Glomerular endothelial cell (primary cell): ENCODE measurements at places on chromosomes 1 and 21. TPM values are rescaled to one million over a fixed set of nuclear protein-coding genes. Genes with fewer than 3 reads are reported as not detected.

Gene FCRL6
- total RNA-seq, result not detected in 2 replicates

GRCh38 chr1:245645894-245646293 lies 491.1 kb downstream of the KIF26B start:
- DNase-seq, result no peak

GRCh38 chr1:23638786-23639241 lies 52.8 kb upstream of the RPL11 start:
- DNase-seq, result no peak

Gene PGBD5
- total RNA-seq, result 0.10 and 0.12 TPM in 2 replicates

- DNase-seq, result no peak
Measured at GRCh38 chr21:21332492-21332891, 334.3 kb downstream of the NCAM2 start.

- DNase-seq, result no peak
Measured at GRCh38 chr1:206415942-206416341, 54.3 kb upstream of the IKBKE start.

Gene CENPF
- 10.3 and 13.1 TPM in 2 replicates for total RNA-seq

DNA sequence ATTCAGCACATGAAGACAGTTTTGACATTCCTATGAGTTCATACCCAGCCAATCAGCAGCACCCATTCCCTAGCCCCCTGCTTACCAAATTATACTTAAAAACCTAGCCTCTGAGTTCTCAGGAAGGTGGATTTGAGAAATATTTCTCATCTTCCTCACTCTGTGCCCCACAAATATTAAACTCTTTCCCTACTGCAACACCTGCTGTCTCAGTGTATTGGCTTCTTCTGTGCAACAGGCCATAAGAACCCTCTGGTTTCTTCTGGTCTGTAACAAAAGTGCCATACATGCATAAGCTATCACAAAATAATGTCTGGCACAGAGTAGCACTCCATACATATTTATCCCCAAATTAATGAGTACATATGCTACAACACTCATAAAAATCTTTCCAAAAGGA lies 387.4 kb upstream of the CAMK1G start:
- DNase-seq, result no peak

DNA sequence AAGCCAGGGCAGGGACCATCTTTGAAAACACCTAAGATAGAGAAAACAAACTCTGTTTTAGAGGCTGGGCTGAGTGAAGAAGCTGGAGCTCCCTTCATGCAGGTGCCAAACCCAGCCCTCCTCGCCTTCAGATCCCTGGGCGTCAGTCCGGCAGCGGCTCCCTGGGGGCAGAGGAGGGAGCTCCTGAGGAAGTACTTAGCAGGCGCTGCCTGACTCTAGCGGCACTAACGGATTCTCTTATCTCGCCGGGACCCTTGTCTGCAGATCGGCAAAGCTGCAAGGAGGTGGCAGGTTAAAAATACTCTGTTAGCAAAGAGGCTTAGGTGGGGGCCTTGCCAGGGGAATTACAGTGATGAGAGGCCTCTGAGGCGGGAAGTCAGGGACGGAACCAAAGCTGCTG lies 79.6 kb downstream of the PLXNA2 start:
- DNase-seq, result no peak

Gene VWA5B1
- not detected in 2 replicates for total RNA-seq

Gene S100A7
- not detected in 2 replicates for total RNA-seq

- no peak for DNase-seq
Measured at GRCh38 chr21:37936010-37936785, 19.9 kb upstream of the KCNJ6 start.

GRCh38 chr1:93235261-93235660 lies 54.7 kb downstream of the CCDC18 start:
- no peak for DNase-seq

DNA sequence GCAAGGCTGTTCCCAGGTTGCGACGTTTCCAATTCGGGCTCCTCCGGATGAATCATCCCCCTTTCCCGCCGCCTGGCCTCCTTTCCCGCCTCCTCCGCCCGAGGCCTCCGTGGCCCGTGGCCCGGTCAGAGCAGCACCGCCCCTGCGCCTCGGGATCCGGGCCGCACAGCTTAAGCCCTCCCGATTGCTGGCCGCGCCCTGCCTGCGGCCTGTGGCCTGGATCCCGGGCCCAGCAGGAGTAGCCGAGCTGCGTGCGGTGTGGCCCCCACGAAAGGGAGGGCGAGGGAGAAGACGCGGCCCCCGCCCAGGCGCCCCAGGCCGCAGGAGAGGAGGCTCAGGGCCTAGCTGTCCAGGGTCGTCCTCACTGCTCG lies 1.0 kb downstream of the TMEM200B start:
- no peak for DNase-seq

Gene RNF223
- not detected in 2 replicates for total RNA-seq

DNA sequence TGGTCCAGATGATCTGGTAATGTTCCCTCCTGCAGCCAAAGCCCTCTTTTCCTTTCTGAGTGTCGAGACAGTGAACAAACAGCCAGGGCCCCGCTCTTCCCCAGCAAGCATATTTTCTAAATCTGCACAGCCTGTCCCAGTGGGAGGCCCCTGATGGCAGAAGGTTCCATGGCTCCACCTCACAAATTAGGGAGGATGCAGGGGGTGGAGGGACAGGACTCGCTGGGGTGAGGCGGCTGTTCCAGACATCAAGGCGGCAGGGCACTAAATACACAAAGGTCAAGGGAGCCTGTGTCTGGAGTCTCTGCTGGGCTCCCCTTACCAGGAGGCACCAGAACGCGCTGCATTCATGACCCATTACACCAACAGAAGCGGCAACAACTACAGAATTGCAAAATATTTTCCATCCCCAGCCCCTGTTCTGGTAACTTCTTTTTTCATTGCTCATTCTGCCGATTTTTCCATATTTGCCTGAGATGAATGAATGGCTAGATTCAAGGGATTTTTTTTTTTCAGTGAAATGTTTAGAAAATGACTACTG lies 27.0 kb upstream of the PRELP start:
- DNase-seq, result no peak

GRCh38 chr1:236067854-236068454 lies 3.1 kb upstream of the NID1 start:
- no peak for DNase-seq

DNA sequence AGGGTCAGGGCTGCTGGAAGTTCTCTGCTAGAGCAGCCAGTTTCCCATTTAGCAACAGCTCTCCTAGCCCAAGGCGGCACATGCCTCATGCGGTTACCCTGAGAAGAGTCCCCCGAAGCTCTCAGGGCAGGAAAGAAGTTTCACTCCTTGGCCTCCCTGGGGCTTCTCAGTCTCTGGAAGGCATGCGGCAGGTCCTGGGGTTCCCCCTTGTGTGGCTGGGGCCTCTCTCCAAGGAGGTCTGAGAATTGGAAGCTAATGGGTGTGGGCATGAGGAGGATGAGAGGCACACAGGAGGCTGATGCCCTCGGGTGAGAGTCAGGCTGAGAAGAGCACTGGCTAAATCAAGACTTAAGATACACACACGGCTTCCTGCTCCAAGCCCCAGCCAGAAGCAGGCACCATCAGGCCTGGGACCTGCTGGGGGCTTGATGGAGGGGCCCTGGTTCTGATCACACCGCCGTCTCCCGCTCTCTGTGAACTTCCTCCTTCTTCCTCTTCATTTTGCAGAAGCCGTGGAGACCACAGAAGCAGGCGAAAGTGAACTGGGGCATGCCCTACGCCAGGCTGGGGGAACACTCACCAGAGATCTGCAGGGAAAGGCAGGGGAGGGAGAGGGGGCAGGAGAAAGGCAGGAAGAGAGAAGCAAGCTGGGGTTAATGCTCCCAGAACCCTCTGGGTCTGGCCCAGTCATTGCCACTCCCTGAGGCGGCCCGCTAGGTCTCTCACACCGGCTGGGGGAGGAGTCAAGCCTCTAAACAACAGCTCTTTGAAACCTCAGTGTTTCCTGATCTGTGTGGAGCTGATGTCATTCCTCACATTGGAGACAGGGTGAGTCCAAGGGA lies 15.1 kb downstream of the BLACAT1 start:
- DNase-seq, result no peak

Gene PADI2
- 0.18 and 1.3 TPM in 2 replicates for total RNA-seq

Gene OPN3
- total RNA-seq, result 23.3 and 37.3 TPM in 2 replicates

GRCh38 chr1:1282998-1283397 lies 2.8 kb downstream of the SCNN1D start:
- DNase-seq, result no peak

DNA sequence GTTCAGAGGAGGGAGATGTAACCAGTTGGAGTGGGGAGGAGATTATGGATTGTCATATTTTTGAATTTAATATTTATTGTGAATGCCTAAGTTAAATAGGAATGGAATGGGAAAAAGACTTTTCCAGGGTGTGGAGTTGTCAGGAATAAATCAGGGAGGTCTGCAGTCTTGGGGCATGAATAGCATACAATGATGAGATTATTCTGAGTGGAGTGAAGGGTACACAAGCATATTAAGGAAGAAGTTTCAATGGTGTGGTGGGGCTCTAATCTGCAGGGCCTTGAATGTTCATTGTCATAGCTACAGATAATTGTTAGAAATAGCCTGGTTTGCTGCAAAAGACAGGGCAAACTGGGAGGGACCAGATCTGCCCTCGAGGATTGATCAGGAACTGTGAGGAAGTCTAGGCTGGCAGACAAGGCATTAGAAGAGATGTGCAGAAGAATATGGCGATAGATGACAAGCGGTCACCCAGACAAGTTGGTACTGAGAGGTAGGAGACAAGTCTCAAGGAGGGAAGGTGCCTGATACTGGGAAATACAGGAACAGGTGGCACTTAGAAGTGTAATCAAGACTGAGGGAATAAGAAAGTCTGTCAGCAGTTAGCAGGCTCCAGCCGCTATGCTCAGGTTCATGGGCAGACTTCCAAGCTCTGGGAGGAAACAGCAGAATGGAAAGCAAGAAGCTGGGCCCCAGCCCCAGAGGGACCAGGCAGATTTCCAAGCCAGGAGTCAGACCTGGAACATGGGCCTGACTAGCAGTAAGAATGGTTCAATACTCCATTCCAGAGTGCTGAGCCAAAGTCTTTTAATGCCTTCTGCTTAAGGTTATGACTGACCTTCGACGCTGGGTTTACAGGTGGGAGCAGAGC lies 20.9 kb upstream of the RGL1 start:
- no peak for DNase-seq

- no peak for DNase-seq
Measured at GRCh38 chr1:110554871-110555801, 36.2 kb upstream of the KCNA10 start.

DNA sequence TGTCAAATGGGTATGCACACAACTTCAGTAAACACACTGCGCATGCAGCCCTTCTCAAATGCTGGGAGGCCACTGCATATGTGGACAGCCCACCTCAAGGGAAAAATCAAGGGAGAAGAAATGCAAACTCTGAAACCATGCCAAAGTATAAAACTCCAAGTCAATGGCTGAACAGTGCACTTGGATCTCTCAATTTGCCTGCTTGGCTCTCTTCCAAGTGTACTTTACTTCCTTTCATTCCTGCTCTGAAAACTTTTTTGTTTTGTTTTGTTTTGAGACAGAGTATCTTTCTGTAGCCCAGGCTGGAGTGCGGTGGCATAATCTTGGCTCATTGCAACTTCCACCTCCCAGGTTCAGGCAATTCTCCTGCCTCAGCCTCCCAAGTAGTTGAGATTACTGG lies 18.8 kb upstream of the COP1 start:
- no peak for DNase-seq

- no peak for DNase-seq
Measured at GRCh38 chr21:44371596-44371995, 18.2 kb downstream of the TRPM2 start.

- peak; percentile 66 for DNase-seq
Measured at GRCh38 chr1:233113009-233113879, 162.8 kb downstream of the NTPCR start.

DNA sequence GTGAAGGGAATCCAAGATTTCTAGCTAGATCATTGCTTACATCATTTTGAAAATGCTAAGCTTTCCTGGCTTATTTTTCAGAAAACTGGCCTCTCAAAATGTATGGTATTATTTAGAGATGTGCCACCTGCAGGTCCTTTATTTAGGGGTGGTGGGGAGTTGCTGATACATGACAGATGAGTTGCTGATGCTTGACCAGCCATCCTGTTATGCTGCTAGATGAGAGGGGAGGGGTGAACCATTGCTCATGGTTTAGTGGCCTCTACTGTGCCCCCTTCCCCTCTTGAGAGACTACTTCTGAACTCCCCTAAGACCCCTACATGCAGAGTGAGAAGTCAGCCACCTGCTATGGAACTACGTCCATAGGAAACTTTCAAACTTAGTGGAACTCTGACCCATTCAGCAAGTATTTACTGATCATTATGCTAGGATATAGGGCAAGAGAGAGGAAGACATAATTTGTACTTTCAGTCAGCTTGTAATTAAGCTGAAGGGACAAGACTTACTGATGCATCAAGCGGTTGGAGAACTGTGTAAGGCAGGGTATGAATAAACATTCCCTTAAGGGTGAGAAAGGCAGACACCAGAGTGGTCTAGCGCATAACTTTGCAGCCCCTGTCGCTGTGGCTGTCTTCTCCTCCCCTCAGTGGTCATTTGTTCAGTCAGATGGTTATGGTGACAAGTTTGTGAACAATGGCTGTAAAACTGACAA lies 34.6 kb downstream of the SLAMF6 start:
- no peak for DNase-seq

DNA sequence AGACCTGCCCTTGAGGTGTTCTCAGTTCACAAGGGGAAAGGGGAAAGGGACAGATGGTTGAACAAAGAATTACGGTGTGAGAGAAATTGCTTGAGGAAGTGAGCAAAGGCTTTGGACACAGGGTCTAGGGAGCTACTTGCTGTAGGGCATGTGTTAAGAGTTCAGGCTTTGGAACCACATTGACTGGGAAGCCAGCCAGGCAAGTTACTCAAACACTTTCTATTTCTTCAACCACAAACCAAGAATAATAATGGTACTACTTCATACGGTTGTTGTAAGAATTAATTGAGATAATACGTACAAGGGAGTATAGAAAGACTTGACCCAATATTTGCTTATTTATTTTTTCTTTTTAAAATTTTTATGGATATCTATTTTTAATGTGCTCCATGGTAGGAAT lies 26.6 kb downstream of the AK4 start:
- DNase-seq, result no peak

DNA sequence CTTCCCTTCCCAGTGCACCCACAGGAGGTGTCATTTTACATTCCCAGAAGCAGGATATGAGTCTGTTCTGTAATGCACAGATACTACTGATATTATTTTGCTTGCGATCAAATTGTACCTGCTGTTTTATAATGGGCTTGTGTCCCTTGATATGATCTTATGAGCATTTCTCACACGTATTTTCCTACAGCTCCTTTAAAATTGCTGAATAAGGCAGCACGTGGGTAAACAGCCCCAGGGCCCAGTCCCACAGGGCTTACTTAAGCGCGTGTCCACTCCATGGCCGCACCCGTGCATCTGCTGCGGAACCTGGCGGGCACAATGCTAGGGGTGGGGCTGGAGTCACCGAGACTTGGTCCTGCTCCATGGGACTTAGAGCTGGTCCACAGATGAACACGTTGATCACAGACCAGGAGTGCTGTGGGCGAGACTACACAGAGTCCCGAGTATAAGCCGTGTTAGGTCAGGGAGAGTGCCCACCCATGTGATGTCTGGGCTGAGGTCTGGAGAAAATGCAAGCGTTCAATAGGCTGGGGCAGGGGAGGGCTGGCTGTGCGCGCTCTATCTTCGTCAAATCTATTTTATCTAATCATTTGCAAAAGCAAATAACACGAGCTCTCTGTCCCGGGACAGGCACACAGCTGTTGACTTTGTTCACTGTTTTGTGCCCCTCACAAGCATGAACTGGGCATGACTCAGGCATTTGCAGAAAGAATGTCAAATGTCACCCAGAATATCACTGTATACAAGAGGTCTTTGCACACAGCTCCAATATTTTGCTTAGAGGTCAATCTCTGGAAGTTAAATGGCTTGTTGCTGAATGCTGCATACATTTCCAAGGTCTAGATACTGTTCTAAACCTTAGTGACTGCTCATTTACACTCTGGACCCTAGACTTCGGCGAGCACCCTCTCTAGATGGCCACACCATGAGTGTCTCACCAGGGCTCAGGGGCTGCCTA lies 119.3 kb downstream of the CRYAA start:
- no peak for DNase-seq

- no peak for DNase-seq
Measured at GRCh38 chr1:1857096-1857703, 33.7 kb downstream of the GNB1 start.
